ENCODE measurements at places on chromosomes 12 and 14.

GRCh38 chr14:79896009-79896408 lies 315.3 kb downstream of the DIO2 start:
- DNase-seq, result peak; percentile 61

GRCh38 chr12:80580254-80580653 lies 127.2 kb upstream of the MYF6 start:
- peak; percentile 88 for DNase-seq

- DNase-seq, result no peak
Observed at GRCh38 chr14:76672123-76672522, 89.1 kb upstream of the VASH1 start.

GRCh38 chr12:95413576-95413975 lies 60.4 kb upstream of the METAP2 start:
- DNase-seq, result peak; percentile 39

Data from stromal cell of bone marrow (primary cell).